WTC11 (cell line): ENCODE measurements at places on chromosomes 3 and 15.

DNA sequence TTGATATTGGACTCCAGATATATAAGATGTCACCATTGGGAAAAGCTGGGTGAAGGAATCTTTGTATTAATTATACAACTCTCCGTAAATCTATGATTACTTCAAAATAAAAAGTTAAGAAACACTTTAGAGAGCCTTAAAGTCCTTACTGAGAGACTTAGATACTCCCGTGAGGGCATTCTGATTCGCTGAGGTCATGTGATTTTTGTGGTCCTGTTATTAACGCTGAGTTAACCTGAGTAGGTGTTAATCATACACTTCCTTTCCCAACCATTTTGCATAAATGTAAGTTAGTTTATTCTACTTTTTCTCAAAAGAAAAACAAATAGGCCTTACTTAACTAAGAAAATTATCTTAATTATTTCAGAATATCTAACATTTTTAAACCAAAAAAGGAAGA lies 67.1 kb upstream of the LMOD3 start:
- no peak for DNase-seq

- peak; percentile 28 for DNase-seq
These were observed 53.1 kb upstream of the ULK4 start for GRCh38 chr3:42014921-42015533.

DNA sequence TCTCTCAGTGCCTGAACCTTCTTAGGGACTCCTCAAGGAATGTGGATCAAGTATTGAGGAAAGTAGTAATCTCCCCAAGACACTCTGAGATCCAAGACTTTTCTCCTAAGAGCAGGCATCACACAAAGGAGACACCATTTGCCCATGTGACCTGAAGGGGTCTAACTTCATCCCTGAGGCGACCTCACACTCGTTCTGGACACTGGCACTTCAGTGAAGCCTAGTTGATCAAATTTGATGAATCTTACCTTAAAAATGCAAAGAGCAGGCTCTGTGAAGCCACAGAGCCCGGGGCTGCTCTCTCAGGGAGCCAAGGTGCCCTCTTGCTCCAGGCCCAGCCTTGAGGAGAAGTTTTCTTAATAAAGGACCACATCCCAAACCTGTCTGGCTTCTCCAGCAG lies 64.3 kb downstream of the SCN11A start:
- DNase-seq, result no peak

DNA sequence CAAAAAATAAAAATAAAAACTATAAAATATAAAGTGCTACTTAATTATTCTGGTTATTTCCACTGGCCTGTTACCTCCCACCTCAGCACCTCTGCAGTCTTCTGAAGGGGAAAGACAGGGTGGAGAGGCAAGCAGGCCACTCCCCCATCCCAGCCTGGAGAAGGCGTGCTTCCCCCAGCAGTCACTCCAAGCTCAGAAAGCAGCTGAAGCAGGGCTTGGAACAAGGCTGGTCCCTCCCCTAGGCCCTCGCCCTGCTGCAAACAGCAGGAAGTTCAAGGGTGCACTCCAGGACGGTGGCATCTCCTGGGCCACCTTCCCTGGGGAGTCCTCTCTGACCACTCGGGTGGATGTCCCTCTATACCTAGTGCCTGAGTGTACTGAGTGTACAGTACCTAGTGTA lies 21.4 kb downstream of the CACNA2D2 start:
- DNase-seq, result peak; percentile 32

DNA sequence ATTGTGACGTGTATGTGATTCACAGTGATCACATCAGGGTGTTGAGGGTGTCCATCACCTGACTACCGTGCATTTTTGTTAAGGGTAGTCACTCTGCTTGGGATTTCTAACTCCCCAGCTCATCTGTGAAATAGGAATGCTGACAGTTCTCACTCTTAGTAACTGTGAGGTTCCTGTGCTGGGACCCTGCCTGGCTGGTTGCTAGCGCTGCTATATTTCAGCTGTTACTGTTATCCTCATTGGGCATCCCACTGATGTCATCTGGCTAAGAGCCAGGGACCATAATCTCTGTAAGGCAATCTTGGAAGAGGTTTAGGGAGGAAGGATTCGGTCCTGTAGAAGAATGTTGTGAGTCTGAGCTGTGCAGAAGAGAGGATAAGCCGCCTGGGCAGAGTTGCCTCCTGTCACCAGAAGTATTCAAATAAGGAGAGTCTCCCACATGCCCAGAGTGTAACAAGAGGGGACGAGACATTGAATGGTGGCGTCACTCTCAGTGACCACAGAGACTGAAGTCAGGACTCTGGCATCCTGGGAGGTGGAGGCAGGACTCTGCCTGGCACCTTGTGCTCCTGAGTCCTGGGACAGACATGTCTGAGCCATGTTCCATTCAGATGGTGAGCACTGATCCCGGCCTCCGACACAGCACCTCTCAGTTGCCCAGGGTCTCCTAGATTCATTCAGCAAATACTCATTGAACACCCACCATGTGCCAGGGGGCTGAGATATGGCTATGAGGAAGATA lies 52.2 kb downstream of the FBLN2 start:
- DNase-seq, result no peak

DNA sequence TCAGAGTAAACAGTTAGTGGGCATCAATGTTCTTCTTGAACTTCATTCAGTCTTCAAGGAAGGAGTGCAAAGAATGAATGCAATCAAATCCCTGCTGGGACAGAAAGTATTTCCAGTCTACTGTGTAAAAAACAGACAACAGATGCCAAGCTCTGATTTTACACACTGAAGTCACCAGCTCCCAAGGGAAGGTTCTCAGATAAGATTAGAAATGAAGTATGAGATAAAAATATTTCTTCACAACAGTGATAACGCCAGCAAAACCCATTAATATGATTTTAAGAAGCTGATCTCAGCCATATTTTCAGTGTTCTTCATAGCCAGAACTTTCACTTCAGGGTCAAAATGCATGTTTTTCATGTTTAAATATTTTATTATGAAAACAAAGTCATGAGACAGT lies 265.6 kb downstream of the CTNNB1 start:
- no peak for DNase-seq

GRCh38 chr15:80974914-80975313 lies 14.7 kb downstream of the MESD start:
- no peak for DNase-seq

DNA sequence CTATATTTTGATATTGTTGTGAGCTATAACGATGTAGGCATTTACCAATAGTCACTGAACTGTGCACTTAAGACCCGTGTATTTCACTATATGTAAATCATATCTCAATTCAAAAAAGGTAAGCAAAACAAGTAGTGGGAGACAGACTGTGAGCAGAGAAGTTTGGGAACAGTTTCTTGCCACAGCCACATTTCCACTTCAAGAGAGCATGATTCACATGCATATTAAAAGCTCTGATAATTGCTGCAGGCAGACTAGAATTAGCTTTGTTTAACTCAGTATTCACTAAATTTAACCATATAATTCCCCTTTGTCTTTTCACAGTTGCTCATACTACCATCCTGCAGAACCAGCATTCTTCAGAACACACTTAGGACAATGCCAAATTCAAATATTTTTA lies 168.4 kb upstream of the ZNF385D start:
- no peak for DNase-seq

DNA sequence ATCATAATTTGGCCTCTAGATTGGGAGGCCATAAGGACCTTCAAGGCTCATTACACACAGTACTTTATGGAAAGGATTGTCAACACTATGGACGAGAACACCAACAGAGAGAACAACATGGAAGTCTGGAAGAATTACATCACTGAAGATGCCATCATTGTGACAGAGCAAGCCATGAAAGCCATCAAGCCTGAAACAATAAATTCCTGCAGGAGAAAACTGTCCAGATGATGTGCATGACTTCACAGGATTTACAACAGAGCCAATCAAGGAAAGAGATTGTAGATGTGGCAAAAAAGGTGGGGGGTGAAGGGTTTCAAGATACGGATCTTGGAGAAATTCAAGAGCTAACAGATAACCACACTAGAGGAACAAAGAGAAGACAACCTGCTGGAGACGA lies 15.9 kb downstream of the IL17RB start:
- no peak for DNase-seq

DNA sequence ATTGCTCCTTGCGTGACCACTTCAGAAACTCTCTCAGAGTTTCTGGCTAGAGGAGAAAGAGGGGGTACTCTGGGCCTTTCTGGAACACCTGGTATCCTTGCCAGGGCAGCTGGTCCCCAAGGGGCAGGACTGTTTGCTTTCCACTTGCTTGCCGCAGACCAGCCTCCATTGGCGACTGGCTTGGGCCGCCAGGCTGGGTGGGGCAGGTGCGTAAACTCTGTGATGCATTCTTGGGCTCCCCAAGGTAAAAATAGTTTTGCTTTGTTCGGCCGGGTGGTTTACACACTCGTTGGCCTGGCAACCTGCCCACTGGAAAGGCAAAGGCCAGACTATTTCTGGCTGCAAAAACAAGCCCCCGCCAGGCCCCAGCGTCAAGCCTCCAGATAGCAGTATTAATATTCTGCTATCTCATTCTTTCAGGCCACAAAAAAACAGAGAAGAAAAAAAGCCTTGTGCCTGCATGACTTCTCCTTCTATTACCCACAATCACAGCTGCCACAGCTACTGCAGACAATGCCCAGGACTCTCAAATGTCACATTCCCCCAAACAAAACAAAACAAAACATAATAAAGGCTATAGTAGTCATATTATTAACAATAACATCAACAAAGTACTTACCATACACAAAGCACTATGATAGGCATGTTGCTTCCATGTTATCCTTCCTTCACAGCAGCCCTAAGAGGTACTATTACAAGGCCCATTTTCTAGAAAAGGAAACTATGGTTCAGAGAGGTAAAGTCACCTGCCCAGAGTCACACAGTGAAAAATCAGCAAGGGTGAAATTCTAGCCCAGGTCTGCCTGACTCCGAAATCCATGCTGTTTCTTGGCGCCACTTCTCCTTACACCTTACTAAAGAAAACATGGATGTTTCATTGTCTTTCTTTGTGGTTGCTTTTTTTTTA lies 14.0 kb upstream of the SSUH2 start:
- DNase-seq, result no peak

DNA sequence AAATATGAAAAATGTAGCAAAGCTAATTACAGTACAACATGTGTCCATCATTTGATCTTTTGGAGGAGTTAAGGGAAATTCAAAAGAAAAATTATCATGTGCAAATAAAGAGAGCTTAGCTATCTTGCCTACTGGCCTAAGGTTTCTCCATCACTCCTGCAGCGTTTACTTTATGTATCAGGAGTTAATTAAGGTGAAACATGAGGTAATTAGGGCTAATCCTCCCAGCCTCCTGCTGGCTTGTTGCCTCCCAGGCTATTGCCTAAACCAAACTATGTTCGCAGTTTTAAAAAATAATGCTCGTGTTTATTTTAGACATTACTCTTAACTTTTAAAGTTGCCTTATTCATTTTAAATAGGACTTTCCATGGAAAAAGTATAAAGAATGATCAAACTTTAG lies 367.5 kb downstream of the ROBO2 start:
- no peak for DNase-seq

DNA sequence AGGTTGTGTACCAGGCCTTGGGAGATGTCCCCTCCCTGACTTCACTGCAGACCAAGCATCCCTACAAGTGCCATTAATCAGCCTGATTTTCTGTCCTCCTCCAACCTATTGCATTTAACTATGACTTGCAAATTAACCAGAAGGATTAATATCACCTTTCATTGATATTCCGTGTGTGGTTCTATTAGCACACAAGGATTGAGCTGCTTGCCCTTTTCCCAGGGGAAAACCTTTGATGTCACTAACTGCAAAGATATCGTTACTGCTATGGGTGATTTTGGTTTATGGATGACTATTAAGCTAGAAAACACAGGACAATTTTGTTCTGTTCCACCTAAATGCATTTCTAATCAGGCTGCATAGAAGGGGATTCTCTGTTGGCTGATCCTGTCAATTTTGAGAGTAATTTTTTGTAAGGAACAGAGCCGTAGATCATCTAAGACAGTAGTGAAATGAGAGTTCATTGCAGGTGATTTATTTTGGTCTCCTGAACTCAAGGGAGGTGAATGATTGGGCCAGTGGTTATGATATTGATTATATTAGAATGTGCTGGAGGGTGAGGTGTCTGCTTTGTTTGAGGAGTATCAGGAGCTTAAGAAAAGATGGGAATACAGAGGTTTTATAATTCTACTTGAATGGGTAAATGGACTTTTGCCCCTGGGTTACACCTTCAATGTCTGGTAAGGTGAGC lies 177.5 kb upstream of the SNTN start:
- no peak for DNase-seq

- DNase-seq, result no peak
These were observed 598.9 kb downstream of the SI start for GRCh38 chr3:164479406-164479805.

GRCh38 chr3:12288182-12289129 lies at the start of gene PPARG:
TSS of gene PPARG (plus strand) at chr3:12289070. CDS start at chr3:12379712, 90,642 bp downstream.
- peak; percentile 30 for DNase-seq

- peak; percentile 91 for DNase-seq
These were observed 180.3 kb upstream of the TSC22D2 start for GRCh38 chr3:150227839-150228238.

- no peak for DNase-seq
These were observed 150.3 kb upstream of the STRIT1 start for GRCh38 chr3:155443815-155444214.

- no peak for DNase-seq
These were observed 219.6 kb downstream of the THSD4 start for GRCh38 chr15:71334873-71335272.

DNA sequence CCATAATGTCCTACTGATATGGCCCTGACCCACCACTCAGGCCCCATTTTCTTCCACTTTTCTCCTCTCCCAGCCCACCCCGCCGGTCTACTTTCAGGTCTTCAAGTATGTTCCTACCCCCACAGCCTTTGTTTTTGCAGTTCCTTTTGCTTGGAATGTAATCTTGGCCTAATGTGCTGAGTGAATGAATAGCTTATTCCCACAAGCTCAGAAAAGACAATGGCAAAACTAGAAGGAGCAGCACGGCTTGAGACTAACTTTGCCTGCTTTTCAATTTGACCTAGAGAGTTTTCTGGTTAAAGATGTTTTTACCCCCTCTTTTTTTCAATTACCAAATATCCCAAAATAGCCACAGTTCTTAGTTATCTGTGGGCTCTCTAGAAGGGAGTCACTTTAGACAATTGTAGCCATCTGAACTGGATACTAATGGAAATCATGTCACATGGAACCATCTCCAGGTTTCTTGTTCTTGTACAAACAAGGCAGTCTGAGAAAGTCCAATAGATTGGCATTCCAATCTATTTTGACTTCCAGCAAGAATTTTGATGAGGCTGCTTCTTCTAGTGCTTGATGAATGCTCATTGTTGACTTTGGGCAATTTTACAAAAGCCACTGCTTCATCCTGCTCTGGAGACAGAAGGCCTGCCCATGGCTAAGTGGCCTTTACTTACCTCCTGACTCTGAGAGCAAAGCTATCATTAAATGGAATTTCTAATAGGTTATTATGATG lies 16.3 kb upstream of the LMCD1 start:
- DNase-seq, result no peak

DNA sequence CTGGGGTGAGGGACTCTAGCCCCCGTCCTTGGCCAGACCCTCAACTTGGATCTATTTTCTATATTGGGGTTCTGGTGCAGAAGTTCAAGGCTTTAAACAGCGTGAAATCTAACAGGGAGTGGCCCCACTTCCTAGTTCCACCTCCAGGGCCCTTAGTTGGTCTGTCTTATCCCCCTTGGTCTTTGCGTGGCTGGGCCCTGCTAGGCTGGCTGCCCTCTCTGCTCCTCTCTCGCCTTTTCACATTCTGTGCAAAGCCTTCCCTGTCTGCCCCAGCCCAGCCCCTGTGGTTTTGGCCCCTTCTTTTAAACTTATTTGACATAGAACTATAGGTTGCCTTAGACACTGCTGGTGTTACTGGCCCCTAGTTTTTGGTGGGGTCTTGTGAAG lies 5.6 kb downstream of the PPCDC start:
- DNase-seq, result no peak
